IMR-90 (cell line): ENCODE measurements at places on chromosomes 16 and 17. TPM values are rescaled to one million over a fixed set of nuclear protein-coding genes. Genes with fewer than 3 reads are reported as not detected.

The RAD51C gene
- total RNA-seq: 21.1 and 28.6 TPM in 2 replicates

- DNase-seq: no peak
These were observed 118.9 kb upstream of the PIRT start for GRCh38 chr17:10956821-10957220.

DNA sequence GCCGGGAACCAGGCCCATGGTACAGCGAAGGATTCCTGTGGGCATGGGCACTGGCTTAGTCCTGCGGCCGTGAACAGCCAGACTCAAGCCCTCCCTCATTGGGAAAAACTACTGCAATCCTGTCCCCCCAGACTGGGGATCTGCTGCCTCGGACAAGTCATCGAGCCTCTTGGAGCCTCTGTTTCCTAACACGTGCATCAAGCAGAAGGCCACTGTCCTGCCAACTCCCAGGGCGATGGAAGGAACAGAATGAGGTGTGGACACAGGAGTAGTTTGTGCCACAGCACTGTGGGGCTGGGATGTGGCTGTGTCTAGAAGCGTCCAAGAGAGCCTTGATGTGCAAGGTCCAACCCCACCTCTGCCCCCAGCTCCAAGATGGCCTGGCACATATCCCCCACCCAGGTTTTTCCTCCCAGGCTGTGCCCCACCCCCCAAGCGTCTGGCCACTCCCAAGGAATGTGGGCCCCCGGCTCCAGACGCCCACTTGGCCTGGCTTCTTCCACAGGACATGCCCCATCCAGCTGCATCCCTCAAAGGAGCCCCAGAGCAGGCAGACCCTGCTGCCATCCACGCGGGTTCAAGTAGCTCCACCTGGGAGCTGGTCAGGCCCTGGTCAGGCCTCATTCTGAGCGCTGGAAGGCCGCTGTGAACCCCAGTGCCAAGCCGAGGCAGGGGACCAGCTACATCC, 3.4 kb downstream of the CAMKK1 start:
- DNase-seq: no peak

The ZNF469 gene
- 1.1 and 1.4 TPM in 2 replicates for total RNA-seq

The TBC1D3K gene
- not detected in 2 replicates for total RNA-seq

- no peak for DNase-seq
These were observed 51.3 kb downstream of the HS3ST3B1 start for GRCh38 chr17:14352136-14352535.

The CCL17 gene
- total RNA-seq: not detected in 2 replicates
